H1 (cell line): ENCODE measurements at places on chromosomes 7 and 10.

DNA sequence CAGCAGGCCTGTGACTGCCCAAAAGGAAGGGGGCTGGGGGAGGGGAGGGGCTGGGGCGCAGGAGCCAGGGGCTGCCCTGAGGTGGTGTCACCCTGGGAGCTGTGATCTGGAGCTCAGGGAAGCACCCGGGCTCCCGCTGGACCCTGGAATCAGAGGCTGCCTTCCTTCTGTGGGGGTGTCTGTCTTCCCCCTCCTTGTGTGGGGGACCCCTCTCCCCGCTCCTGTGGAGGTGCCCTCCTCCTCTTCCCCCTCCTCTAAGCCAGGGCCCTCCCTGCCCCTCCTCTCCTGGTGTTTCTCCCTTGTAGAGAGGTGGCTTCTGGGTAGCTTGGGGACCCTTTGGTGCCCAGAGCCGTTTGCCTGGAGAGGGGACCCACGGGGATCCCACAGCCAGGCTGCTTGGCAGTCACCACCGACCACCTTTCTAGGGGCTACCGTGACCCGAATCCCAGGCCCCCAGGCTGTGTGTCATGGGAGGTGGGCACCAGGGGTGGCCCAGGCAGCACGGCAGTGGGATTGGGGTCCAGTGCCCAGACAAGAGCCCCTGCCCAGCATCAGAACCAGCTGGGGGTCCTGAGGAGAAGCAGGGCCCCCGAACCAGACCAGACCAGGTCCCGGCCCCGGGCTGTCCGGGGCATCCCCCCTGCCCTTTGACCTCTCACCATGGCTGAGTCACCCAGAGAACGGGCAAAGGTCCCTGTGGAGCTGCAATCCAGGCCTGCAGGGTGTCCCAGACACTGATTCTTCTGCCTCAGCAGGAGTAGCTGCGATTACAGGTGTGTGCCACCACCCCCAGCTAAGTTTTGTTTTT, 741 bp downstream of the PRAP1 start:
- no peak for DNase-seq
- H3K27me3 ChIP-seq, result no peaks in the 10 kb centered on the region; the same call in 1 of the 2 replicates
- no peak overlapping the region for H3K27ac ChIP-seq
- H3K4me1 ChIP-seq, result peaks cover 5% of the 10 kb centered on the region; the same call in 1 of the 2 replicates
- H3K36me3 ChIP-seq, result no peaks in the 10 kb centered on the region
- H3K4me3 ChIP-seq, result no peak overlapping the region

GRCh38 chr7:15626041-15626440, 60.4 kb downstream of the MEOX2 start:
- H3K27ac ChIP-seq, result no peak overlapping the region
- DNase-seq, result no peak
- no peaks in the 10 kb centered on the region for H3K27me3 ChIP-seq
- no peaks in the 10 kb centered on the region for H3K36me3 ChIP-seq

DNA sequence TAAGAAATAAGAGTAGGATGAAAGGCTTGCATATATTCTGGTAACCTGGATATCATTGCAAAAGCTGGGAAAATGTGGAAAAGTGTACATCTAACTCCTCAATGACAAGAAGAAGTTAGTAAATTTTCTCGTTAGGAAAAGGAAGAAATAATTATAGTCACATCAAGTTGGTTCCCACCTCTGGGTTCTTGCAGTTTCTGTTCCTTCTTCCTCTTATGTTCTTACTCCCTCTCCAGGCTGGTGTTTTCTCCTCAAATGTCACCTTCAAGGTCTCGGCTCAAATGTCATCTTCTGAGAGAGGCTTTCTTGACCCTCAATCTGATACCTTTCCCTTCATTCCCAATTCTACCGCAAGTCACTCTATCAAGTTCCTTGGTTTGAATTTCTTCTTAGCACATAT, 64.4 kb downstream of the ENTPD1 start:
- H3K27ac ChIP-seq, result no peak overlapping the region
- H3K4me1 ChIP-seq, result no peaks in the 10 kb centered on the region
- no peak overlapping the region for H3K4me3 ChIP-seq
- no peaks in the 10 kb centered on the region for H3K36me3 ChIP-seq
- no peaks in the 10 kb centered on the region for H3K27me3 ChIP-seq

DNA sequence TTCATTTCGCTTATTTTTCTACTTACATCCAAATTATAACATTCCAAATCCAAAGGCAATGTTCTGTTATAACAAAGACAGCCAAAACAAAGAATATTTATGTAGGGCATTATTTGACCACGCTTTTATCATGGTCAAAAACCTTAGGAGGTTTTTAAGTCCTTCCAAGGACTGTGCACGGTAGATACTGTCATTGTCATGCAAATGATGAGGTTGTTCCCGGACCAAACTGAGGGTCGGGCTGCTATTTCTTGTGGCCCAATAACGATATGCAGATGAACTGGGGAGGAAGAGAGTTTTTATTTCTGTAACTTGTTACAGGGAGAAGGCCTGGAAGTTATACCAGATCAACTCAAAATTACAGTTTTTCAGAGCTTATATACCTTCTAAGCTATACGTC, 56.6 kb upstream of the STEAP4 start:
- no peaks in the 10 kb centered on the region for H3K27me3 ChIP-seq
- no peak overlapping the region for H3K4me3 ChIP-seq
- no peaks in the 10 kb centered on the region for H3K4me1 ChIP-seq
- no peaks in the 10 kb centered on the region for H3K36me3 ChIP-seq
- no peak overlapping the region for H3K27ac ChIP-seq

- no peak overlapping the region for H3K27ac ChIP-seq
- H3K36me3 ChIP-seq, result no peaks in the 10 kb centered on the region
- H3K4me3 ChIP-seq, result no peak overlapping the region
- no peaks in the 10 kb centered on the region for H3K27me3 ChIP-seq
- no peak for DNase-seq
Observed at GRCh38 chr10:54958844-54959243, 157.8 kb upstream of the PCDH15 start.

DNA sequence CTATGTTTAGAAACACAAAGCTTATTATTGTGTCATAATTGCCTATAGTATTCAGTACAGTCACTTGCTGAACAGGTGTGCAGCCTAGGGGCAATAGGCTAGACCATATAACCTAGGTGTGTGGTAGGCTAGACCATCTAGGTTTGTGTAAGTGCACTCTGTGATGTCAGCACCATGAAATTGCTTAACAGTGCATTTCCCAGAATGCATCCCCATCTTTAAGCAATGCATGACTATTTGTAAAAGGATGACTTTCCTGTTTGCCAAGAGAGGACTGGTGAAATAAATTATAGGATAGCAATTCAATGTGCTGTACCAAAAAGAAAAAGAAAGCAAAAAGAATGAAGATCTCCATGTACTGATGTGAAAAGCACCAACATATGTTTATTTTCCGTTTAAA, 288.7 kb upstream of the AUTS2 start:
- H3K36me3 ChIP-seq, result no peaks in the 10 kb centered on the region
- peaks cover 1% of the 10 kb centered on the region for H3K27me3 ChIP-seq
- DNase-seq, result no peak
- no peak overlapping the region for H3K4me3 ChIP-seq

DNA sequence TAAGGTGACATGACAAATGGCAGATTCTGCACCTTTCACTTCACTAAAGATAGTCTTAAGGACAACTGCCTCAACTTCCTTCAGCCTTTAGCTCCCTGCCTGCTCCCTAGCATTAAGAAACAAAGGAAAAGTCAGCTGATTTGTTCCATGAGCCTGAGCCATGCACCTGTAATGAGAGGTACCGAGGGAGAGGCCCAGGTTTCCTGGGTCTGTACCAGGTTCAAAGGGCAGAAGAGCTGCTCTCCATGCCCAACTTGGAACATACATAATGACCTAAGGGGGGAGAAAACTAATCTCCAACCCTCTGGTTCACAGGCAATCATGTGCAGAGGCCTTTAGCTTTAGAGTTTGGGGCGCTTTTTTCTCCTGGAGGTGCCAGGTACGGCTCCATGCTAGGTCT, 111.2 kb downstream of the JAZF1 start:
- no peaks in the 10 kb centered on the region for H3K36me3 ChIP-seq
- H3K4me1 ChIP-seq, result no peaks in the 10 kb centered on the region
- no peak for DNase-seq

GRCh38 chr10:80261316-80262030, 28.0 kb downstream of the MAT1A start:
- H3K27ac ChIP-seq, result no peak overlapping the region
- H3K4me3 ChIP-seq, result no peak overlapping the region
- peaks cover 15% of the 10 kb centered on the region for H3K4me1 ChIP-seq
- H3K36me3 ChIP-seq, result no peaks in the 10 kb centered on the region

GRCh38 chr7:130409067-130409711, 28.9 kb downstream of the CPA1 start:
- no peaks in the 10 kb centered on the region for H3K36me3 ChIP-seq
- no peaks in the 10 kb centered on the region for H3K4me1 ChIP-seq
- H3K27me3 ChIP-seq, result no peaks in the 10 kb centered on the region

DNA sequence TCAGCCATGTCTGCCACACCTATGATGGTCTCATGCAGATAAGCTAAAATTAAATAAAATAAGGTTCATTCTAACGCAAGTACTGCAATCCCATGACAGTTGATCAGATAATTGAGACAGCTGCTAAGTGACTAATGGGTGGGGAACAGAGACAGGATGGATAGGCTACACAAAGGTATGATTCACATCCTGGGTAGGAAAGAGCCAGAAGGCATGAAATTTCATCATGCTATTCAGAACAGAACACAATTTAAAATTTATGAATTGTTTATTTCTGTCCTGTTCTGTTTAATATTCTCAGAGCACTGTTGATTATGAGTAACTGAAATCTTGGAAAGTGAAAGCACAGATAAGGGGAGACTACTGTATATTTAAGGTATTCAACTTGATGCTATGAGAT, 381.8 kb upstream of the SORCS1 start:
- no peak overlapping the region for H3K27ac ChIP-seq
- no peak for DNase-seq
- no peaks in the 10 kb centered on the region for H3K36me3 ChIP-seq
- H3K4me1 ChIP-seq, result peaks cover 11% of the 10 kb centered on the region
- H3K4me3 ChIP-seq, result no peak overlapping the region
- no peaks in the 10 kb centered on the region for H3K27me3 ChIP-seq

DNA sequence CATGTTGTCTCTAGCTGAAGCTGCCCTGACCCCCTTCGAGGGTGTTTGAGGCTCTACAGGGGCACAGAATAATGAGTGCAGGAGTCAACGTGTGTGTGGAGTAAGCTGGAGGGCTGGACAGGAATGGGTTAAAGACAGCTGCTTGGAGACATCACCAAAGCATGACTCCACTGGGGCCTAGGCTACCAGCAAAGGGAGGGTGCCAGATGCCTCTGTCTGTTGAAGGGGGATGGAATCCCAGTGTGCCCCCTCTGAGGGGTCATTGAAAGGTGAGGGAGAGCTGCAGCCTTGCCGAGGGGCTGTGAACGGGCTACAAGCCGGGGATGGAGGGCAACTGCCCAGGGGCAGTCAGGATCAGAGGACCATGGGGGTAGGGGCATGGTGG, 51.7 kb upstream of the PODXL start:
- H3K27ac ChIP-seq, result no peak overlapping the region; the same call in 1 of the 2 replicates
- no peak for DNase-seq
- H3K27me3 ChIP-seq, result no peaks in the 10 kb centered on the region
- H3K4me1 ChIP-seq, result peaks cover 23% of the 10 kb centered on the region

DNA sequence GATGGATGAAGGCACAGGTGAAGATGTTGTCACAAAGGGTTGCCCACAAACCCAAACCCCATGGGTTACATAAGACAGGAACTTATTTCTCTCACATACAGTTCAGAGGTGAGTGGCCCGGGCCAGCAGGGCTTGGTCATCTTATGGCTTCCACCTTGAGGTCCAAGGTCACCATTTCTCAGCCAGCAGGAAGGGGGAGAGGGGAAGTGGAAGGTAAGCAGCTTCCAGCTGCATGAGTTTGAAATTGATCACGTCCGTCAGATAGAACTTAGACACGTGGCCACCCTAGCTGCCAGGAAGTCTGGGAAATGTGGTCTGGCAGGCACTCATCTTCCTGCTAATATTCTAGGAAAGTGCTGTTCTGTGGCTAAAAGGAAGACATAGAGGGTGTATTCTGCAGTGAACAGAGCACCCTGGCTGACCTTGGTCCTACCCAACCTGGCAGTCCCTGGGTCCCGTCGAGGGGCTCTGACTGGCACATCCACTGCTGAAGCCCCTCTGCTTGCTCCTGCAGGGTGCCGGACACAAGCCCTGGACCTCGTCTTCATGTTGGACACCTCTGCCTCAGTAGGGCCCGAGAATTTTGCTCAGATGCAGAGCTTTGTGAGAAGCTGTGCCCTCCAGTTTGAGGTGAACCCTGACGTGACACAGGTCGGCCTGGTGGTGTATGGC, 49.5 kb downstream of the VWA2 start:
- H3K4me3 ChIP-seq, result no peak overlapping the region
- no peak for DNase-seq
- no peaks in the 10 kb centered on the region for H3K36me3 ChIP-seq
